ENCODE measurements at places on chromosomes 5 and 9.

DNA sequence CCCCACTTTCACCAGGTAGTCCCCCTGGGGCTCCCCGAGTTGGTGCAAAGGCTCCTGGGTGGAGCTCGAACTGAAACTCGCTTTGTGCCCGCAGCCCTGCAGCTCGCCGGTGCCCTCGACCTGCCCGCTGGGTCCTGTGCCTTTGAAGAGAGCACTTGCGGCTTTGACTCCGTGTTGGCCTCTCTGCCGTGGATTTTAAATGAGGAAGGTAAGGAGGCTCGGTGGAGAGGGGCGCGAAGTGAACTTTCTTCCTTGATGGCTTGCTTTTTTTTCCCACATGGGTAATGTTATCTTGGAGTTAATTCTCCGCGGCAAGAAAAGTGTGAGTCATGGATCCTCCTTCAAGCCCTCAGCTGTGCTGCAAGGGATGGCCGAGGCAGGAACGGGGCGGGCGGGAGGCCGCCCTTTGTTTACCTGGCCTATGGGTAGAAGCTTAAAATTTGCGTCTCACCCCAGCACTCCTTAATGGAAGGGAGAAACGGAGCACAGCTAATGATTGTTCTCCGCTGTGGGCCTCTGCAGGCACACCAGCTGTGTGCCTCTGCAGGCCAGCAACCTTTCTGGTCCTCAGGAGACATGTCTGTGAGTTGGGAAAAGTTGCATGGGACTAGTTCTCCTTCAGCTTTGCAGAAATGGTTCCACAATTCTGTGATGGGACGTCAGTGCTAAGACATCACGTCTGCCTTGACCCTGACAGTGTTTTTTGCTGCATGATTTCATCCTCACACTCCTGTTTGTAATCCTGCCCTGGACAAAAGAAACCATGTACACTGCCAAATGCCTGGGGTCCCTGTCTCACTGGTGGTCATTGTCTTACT lies 1.1 kb downstream of the MAMDC2 start:
- no peak for DNase-seq

GRCh38 chr5:173233347-173234128 lies 1.5 kb downstream of the NKX2-5 start:
- no peak for DNase-seq

GRCh38 chr9:4386819-4387218 lies 87.0 kb upstream of the GLIS3 start:
- no peak for DNase-seq

DNA sequence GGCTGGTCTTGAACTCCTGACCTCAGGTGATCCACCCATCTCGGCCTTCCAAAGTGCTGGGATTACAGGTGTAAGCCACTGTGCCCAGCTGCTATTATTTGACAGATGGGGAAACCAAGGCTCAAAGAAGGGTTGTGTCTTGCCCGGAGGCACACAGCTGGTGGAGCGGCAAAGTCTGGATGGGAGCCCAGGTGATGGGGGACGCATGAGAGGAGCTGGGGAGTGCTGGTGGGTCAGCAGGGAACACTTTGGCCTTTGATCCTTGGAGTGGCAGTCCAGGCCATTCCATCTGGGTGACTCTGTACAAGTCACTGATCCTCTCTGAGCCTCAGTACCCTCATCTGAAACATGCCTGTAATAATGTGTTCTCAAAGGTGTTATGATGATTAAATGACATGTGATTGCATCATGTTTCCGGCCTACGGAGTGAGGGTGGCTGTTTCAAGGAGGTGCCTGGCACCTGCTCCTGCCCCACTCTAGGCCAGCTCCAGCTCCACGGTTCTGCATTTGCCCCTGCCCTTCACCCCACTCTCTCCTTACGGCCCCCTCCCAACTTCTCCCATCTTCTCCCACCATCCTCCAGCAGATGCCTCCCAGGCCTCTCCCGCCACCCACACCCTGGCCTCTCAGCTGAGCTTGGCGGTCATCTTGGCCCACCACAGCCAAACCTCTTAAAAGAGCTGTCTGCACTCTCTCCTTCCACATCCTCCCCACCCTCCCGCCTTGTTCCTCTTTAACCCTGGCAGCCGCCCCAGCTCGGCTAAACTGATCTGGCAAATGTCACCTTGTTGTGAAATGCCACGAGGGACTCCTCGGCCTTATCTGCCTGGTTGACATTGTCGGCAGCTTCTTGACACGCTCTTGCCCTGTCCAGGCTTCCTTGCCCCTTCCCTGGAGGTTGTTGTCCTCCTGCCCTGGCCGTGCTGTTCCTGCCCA lies 5.5 kb upstream of the DBN1 start:
- no peak for DNase-seq
